Tongue (tissue), 3 donors: ENCODE measurements at places on chromosomes 12 and 14. TPM values are rescaled to one million over a fixed set of nuclear protein-coding genes. Genes with fewer than 3 reads are reported as not detected.
A peak's percentile ranks its signal among the peaks of the same experiment; 100 is the strongest.

The OR6C76 gene
- total RNA-seq: not detected

The SMCO2 gene
- not detected for total RNA-seq

The PGF gene
- total RNA-seq: 8.6 TPM

GRCh38 chr14:32913725-32914124, 25.0 kb upstream of the NPAS3 start:
- DNase-seq: no peak

GRCh38 chr12:49535921-49536525, 2.8 kb upstream of the KCNH3 start:
- no peak for DNase-seq

DNA sequence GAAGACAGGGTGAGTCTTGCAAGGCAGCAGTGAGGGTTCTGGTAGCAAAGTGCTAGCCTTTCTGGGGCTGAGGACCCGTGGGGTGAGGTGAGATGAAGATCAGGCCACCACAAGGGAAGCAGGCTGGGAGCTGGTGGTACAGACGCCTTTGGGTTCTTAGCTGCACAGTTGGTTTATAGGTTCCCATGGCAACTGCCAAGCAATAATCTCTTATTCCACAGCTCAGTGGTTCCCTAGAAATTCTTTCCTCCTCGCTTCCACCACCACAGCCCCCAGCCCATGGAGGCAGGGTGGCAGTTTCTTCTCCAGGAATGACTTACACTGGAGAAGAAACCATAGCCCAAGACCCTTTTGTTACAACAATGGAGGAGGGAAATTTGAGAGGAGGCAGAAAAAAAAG, 82.1 kb downstream of the CMKLR1 start:
- DNase-seq: no peak

DNA sequence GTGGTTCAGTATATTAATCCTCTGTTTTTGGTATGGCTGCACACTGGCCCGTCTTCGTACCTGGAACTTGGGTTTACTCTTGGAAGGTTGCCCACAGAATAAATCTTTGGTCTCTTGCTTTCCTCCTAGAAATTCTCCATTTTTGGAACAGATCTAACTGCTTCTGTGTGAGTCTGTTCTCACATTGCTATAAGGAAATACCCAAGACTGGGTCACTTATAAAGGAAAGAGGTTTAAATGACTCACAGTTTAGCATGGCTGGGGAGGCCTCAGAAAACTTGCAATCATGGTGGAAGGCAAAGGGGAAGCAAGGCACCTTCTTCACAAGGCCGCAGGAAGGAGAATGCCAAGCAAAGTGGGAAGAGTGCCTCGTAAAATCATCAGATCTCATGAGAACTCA, 407.8 kb upstream of the PDE3A start:
- no peak for DNase-seq

DNA sequence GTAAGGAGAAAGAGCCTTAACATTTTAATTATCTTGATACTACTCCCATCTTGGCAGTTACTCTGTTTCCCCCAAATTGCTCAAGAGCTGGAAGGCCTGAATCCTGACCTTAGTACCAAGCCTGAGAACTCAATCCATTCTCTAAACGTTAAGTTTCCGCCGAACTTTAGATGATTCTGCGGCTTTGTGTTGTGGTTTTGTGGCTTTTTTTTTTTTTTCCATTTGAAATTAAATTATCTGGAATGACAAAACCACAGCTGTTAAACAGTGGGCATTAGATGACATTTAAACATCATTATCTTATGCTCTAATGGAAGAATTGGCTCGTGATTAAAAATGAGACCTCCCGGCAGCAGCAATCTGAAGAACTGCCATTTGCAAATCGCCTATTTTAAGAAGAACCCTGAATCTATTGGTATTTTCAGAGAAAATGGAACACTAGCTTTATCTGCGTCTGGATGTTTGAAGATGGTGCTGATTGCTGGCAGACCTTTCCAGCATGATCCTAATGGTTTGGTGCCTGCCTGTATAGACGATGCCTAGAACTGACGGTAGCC, 38.4 kb downstream of the TMEM132C start:
- no peak for DNase-seq

- DNase-seq: peak; percentile 9
Observed at GRCh38 chr12:9509464-9510161, 98.1 kb downstream of the KLRB1 start.

DNA sequence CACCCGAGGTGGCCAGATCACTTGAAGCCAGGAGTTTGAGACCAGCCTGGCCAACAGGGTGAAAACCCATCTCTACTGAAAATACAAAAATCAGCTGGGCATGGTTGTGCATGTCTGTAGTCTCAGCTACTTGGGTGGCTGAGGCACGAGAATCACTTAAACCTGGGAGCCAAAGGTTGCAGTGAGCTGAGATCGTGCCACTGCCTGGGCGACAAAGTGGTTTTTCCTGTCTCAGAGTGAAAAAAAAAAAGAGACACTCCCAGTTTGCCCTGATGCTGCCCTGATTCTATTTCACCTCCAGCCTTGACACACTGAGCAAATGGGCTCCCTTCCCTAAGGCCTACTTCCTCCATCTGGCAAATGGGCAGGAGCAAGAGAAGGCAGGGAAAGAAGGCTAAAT, 28.5 kb upstream of the PLEK2 start:
- DNase-seq: no peak

DNA sequence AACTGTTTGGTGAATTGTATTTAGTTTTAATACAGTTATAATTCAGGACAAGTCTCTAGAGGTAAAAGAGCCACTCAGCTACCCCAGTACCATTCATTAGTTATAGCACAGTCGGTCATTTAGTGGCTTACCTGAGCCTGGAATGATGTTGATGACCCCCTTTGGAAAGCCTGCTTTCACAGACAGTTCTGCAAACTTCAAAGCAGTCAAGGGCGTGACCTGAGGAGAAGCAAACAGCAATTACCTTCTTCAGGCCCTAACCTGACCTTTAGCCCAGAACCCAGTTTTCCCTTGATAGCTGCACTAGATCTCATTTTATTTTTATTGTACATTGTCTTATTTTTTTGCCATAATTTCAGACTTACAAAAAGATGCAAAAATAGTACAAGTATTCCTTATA, 43.8 kb downstream of the ALDH1L2 start:
- no peak for DNase-seq
